SK-N-SH treated with all-trans-retinoic acid at 6 μM for 48 hours (cell line): ENCODE measurements at places on chromosomes 1 and 21.

- no peak for ATAC-seq
Measured at GRCh38 chr1:34908369-34908768, 21.1 kb downstream of the DLGAP3 start.

- ATAC-seq, result no peak
Measured at GRCh38 chr21:25456672-25457071, 150.6 kb downstream of the MRPL39 start.

DNA sequence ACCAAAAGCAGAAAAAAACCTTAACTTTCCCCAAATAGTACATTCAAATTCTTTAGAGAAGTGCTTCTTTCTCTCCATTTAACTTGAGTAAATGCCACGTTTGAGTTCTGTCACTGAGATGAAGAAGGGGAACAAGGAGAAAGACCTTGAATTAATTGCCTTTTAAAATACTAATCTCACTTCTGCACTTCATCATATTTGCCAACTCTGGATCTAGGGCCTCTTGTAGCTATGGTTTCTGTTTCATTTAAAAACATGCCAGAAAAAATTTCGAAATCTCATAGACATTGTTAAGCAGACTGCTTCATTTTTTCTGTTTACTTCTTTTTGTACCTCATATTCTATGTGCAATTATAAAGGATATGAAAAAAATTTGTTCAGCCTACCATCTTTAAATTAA is 24.6 kb downstream of the MIXL1 start:
- no peak for ATAC-seq

GRCh38 chr1:96782856-96783255 is 61.3 kb downstream of the PTBP2 start:
- no peak for ATAC-seq

- ATAC-seq, result peak; percentile 47; the same call in 1 of the 3 replicates
Measured at GRCh38 chr1:210726621-210727020, 397.9 kb downstream of the HHAT start.

DNA sequence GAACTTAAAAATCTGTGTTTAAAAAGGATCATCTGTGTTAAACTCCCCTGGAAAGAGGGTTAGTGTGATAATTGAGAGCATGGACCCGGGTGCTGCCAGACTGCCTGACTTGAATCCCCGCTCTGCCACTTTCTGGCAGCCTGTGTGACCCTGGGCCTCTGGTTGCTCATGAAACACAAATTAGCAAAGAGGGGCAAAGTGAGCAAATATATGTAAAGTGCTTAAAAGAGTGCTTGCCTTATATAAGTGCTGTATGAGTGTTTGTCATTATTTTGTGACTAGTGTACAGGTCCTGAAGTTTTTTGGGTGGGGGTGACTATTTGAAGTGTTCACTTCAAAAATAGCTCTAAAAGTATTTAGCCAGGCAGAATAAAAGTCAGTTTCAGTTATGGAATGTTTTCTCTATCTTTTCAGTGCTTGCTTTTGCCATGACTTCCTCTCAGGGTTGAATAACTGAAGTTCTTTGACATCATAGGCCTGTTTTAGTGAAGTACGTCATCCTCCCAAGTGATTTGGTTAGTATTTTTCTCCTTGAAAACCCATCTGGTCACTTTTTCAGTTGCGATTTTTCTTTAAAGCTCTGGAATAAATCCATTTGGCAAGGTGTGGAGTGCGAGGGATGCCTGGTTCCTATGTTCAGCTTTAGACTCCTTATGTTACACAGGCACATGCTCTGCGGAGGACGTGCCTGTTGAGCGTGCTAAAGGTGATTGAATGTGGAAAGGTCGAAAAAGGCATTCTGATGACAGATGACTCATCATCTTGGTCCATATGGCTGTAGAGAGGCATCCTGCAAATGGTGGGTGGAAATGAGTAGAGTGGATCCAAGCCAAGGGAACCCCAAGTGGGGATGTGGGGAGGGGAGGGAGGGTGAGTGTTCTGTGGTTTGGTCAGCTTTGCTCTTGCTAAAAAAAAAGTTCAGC is 47.8 kb downstream of the AK4 start:
- peak; percentile 73 for ATAC-seq

DNA sequence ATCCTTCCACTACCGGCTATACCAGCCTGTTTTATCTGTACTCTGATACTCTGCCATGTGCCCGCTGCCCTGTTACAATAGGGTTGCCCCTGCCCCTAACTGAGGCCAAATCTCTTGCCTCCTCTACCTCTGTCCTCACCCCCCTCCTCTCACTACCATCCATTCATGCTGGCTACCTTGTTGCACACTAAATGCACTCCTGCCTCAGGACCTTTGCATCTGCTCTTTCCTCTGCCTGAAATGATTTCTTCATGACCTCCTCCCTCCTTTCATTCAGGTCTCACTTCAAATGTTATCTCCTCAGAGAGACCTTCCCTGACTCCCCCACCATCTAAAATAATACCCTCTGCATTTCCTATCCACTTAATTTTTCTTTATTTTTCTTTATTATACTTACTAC is 7.7 kb upstream of the SYDE2 start:
- ATAC-seq, result no peak

- no peak for ATAC-seq
Measured at GRCh38 chr1:77642196-77642595, 40.3 kb downstream of the ZZZ3 start.

DNA sequence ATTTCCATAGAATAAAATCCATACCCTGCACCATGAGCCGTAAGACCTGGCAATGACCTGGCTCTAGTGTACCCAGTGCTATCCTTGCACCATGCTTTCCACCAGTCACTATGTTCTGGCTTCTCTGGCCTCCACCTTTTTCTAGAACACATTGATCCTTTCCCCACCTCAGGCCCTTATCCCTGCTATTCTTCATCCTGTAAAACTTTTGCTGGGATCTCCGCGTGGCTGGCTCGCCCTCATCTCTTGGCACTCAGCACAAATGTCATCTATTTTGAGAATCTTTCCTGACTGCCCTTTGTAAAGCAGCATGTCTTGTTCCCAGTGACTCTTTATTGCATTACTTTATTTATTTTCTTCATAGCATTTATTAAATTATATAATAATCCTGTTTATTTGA is 169.8 kb upstream of the B3GALT2 start:
- ATAC-seq, result no peak

DNA sequence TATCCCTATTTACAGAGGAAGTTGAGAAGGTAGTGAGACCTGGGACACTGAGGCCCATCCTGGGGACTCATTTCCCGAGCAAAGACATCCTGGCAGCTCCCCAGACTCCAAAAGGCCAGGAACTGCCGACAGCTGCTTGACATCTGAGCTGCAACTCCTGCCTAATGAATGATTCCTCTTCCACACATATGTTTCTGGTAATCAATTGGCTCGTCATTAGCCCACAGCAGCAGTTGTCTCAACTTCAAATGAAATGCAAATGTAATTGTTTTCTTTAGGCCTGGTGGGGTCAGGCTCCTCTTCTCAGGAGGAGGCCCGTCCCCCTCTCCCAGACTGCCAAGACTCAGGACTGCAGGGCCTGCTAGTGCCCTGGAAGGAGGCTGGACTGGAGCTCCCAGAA is 61.8 kb upstream of the DISP3 start:
- no peak for ATAC-seq

DNA sequence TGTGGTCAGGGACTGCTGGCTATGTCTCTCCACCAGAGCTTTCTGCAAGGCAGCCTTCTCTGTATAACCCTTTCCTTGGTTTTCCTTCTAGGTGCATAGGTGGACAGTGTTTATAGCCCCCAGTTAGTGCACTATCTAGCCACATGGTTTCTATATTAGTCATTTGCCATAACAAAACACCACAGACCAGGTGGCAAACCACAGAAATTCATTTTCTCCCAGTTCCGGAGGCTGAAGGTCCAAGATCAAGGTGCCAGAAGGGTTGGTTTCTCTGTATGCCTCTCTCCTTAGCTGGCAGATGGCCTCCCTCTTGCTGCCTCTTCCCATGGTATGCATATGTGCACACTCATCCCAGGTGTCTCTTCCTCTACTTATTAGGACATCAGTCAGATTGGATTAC is 106.4 kb downstream of the KAZN start:
- no peak for ATAC-seq
